ENCODE measurements at places on chromosomes 3 and 15.

GRCh38 chr15:74809956-74810355 lies 2.7 kb upstream of the LMAN1L start:
- DNase-seq = no peak

DNA sequence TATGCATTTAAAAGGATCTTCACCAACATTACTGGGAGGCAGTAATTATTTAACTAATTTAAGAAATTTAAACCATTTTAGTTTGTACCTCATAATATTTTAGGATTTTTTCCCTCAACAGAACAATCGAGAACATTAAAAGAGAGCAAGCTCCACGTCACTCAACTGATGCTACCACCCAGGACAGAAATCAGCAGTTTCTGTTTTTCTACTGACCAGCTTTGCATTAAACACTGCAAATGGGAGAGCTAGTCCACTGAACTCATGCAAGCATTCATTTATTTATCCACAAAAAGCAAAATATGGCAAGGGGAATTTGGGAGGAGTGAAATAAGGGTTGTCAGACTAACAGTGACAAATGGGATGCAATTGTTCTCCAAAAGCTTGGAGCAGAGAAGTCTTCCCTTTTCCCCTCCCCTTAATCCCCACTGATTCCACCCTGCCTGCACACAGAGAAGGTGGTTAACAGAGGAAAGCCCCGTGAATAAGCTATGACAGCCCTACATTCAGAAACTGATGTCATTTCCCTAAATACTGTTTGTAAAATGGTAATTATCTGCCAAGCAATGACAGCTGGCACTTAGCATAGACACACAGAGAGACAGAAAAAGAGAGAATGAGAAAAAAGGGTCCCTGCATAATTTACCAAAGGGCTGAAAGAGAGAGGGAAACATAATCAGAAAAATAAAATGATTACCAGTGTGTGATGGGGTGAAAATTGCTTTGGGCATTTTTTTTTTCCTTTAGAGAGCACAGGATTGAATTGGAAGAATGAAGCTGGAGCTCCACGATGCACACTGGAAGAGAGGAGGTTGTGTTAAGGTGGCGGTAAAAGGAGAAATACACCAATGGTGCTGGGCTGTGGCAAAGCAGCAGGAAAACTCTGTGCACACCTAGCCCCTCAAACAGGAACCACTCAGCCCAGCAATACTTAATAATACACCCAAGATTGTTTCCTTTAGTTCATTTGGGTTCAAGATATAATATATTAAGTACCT lies 777.4 kb downstream of the TUSC7 start:
- no peak for DNase-seq

DNA sequence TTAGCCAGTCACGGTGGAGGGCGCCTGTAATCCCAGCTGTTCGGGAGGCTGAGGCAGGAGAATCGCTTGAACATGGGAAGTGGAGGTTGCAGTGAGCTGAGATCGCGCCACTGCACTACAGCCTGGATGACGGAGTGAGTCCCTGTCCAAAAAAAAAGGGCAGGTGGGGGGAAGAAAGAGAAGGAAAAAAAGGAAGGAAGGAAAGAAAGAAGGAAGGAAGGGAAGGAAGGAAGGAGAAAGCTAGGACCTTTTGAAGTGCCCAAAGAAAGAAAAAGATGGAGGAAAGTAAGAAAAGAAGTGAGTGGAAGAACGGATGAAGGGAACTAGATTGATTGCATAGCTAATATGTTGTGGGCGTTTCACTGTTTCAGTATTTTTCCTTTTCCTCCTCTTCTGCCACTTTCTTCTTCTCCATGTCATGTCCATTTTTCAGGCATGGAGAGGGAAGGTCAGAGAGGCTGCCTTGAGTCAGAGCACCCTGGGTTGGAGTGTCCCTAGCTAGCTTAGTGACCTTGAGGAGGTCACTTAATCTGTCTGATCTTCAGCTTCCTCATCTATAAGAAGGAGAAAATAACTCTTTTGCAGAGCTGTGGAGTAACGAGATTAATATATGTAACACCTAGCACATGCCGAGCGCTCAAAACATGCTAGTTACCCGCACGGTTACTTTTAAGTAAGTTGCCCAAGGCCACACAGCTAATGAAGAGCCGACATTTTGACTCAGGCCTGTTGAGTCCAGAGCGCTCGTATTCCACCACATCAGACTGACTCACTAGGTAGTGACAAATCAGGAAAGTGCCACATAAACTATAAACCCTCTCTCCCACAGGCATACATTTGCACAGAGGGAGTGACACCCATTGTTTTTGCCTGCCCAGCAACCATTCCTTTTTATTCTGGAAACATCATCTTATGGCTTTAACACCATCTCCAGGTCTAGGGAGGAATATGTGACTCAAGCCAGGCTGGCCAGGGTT lies 42.2 kb downstream of the BHLHE40 start:
- DNase-seq = peak; percentile 96

GRCh38 chr3:67094774-67095173 lies 96.7 kb downstream of the KBTBD8 start:
- DNase-seq = no peak

GRCh38 chr3:127206154-127206553 lies 13.2 kb downstream of the PRR23E start:
- no peak for DNase-seq

DNA sequence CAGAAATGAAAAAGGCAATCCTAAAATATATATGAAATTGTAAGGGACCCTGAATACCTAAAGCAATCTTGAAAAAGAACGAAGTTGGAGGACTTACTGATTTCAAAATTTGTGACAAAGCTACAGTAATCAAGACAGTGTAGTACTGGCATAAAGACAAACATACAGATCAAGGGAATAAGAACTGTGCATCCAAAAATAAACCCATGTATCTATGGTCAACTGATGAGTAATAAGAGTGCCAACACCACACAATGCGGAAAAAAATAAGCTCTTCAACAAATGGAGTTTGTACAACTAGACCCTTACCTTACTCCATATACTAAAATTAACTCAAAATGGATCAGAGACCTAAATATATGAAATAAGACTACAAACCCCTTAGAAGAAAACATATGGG lies 29.6 kb downstream of the GSK3B start:
- no peak for DNase-seq

DNA sequence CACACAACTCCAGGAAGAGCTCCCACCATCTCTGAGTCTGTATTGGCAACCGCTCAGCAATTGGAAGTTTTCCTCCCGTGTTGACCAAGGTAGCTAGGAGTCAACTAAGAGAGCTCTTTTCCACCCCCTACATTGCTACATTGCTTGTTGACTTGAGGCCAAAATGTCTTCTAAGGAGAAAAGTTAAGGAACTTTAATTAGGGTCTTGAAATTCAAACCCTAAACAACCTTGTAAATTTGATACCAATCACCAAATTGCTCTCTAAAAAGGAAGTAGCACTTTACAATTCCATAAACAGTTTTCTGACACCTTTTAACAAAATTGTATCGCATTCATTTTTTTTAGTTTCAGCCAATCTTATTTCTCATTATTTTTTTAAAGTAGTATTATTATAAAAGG lies 35.5 kb upstream of the ST3GAL6 start:
- no peak for DNase-seq

- DNase-seq = no peak
Observed at GRCh38 chr3:152109038-152109437, 159.7 kb upstream of the MBNL1 start.

DNA sequence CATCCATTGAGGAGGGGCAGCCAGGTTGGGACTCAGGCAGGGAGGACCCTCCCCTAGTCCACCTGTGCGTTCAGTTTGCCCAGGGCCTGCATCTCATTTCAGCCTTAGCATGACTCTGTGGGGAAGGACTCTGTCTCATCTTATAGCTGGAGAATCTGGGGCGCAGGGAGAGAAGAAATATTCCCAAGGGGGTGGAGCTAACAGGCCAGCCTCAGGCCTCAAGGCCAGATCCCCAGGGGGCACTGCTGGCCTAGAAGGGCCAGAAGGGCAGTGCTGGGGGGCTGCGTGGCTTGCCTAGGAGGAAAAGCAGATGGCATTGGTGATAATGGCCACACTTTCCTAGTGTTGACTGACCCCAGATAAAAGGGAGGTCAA lies 10.9 kb downstream of the AMOTL2 start:
- DNase-seq = no peak

DNA sequence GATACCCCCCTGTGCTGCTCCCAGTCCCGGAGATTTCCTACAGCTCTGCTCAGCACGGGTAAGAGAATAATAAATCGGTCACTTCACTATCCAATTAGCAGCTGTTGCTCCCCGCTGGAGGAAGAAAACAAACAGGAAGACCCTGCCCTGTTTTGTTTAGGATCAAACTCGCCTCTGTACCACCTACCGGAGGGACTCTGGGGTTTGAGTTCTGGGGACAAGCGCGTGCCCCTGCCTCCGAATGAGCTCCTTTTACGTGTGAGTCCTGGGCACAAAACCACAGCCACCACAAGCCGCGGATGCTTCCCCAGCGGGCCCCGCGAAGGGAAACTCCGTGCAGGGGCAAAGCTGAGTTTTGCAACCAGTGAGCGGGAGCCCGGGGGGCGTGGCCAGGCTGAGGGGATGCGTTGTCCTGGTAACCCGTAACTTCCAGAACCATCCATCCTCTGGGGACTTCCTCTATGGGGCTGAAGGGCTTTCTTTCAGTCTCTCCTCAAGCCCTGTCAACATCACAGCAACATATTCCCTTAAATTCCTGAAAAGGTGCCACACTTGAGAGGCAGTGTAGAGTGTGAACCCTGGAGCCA lies 315.7 kb upstream of the PROK2 start:
- no peak for DNase-seq

- no peak for DNase-seq
Observed at GRCh38 chr3:14404186-14404585, 1.8 kb downstream of the SLC6A6 start.

DNA sequence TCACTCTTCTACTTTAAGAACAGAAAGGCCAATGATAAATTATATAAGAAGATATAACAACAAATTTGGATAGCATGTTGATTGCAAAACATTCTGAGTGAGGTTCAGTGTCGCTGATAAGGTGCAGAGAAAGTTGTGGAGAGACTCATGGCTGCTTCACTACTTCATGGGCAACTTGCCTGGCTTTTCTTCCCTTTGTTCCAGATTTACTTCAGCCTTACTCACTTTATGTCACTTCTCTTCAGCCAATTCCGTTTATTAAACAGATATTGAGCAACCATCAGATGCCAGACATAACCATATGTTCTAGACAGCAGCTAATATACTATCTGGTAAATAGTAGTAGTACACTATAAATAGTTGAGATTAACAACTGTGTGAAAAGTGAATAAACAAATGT lies 150.0 kb upstream of the CHL1 start:
- no peak for DNase-seq

GRCh38 chr3:196918968-196919367 lies 23.4 kb downstream of the NCBP2 start:
- DNase-seq = no peak

DNA sequence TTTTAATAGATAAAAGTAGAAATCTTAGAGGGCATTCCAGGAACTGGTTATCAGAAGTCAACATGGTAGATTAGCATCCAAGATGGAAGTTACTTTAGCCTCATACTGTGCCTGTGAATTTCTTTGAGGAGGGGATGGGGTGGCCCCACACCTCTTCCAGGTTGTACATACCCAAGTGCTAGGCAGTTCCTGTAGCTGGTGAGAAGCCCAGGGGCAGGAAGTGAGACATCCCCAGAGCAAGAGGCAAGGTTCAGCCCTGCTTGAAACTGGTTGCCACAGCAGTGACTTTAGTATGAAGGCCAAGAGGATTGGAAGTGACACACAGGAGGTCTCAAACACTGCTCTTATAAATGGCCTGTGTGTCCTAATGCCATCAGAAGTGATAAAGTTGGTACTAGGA lies 11.9 kb downstream of the GTPBP8 start:
- peak; percentile 35 for DNase-seq

DNA sequence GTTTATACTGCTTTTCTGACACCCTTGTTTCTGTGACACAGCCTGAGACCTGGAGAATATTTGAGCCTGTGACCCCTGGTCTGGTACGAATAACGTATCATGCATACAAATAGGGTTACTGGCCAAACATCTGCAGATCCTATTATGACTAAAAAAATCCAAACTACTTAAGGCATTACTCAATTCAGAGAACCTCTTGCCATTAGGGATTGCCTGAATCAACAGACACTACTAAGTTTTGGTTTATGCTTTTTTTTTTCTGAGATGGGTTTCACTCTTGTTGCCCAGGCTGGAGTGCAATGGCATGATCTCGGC lies 35.4 kb downstream of the OSBPL10 start:
- no peak for DNase-seq

DNA sequence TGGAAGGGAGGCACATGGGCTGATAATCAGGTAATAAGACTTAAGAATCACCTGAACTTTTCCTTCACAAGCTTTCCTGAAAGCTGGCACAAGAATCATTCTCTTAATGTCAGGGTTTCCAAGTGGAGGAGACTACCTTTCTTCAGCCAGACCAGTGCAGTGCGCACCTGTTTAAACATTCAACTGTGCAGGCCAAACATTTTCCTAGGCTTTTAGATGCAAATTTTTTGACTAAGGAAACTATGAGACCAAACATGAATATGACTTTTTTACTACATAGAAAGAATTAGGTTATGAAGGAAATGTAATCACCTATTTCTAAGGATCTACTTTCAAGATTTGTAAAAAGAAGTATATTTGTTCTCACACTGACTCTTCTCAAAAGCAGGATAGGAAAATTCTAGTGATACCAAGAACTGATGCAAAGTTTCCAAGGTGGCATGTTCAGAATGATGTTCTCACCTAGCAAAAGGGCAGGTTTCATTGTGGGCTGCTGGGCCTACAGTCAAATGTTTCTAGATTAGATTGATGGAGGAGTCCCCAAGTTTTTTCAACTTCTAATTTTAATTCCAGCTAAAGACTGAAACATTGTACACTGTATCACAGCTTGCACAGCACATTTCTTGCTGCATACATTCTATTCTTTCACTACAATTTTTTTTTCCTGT lies 339.1 kb downstream of the TIGIT start:
- no peak for DNase-seq

- no peak for DNase-seq
Observed at GRCh38 chr3:128482666-128483656, 10.0 kb downstream of the GATA2 start.

DNA sequence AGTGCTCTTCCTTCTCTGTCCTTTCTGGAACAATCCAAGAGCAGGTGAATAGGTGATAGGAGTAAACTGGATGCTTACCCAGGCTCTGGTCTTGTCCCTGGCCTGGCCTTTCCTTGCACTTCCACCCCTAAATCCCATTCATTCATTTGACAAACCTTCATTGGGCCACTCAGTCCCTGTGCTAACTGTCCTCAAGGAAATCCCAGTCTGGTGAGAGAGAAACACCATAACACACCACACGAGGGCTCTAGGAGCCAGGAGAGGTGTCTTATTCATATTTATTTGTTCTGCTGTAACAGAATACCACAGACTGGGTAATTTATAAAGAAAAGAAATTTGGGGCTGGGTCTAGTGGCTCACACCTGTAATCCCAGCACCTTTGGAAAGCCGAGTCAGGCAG lies 22.8 kb downstream of the EFCC1 start:
- DNase-seq = peak; percentile 51

GRCh38 chr3:192727032-192727847 lies at the start of gene FGF12:
TSS of gene FGF12 (minus strand) at chr3:192727541.
- DNase-seq = no peak

GRCh38 chr3:180048103-180048502 lies 11.4 kb upstream of the PEX5L start:
- no peak for DNase-seq

All from RKO (cell line).